ENCODE measurements at places on chromosomes 1 and 21.

- no peak for DNase-seq
Observed at GRCh38 chr21:36535618-36536241, 55.8 kb upstream of the CLDN14 start.

GRCh38 chr1:10070206-10070605 is 37.4 kb downstream of the UBE4B start:
- no peak for DNase-seq

- DNase-seq: no peak
Observed at GRCh38 chr1:37038227-37039093, 4.1 kb upstream of the GRIK3 start.

GRCh38 chr1:178500091-178500770 is 3.5 kb upstream of the CLEC20A start:
- DNase-seq: no peak
